ENCODE measurements at places on chromosomes 12 and 14. TPM values are rescaled to one million over a fixed set of nuclear protein-coding genes. Genes with fewer than 3 reads are reported as not detected.

The ITGA7 gene
- total RNA-seq: 1.3 TPM

The PROX2 gene
- total RNA-seq: not detected

The PRH2 gene
- total RNA-seq: not detected

The TMEM52B gene
- total RNA-seq: 0.18 TPM

The CYP27B1 gene
- total RNA-seq: 1.4 TPM

The SLC39A9 gene
- 36.4 TPM for total RNA-seq

The PIK3C2G gene
- total RNA-seq: not detected

The LETMD1 gene
- total RNA-seq: 22.9 TPM
